ENCODE measurements at places on chromosomes 12 and 14. TPM values are rescaled to one million over a fixed set of nuclear protein-coding genes. Genes with fewer than 3 reads are reported as not detected.

DNA sequence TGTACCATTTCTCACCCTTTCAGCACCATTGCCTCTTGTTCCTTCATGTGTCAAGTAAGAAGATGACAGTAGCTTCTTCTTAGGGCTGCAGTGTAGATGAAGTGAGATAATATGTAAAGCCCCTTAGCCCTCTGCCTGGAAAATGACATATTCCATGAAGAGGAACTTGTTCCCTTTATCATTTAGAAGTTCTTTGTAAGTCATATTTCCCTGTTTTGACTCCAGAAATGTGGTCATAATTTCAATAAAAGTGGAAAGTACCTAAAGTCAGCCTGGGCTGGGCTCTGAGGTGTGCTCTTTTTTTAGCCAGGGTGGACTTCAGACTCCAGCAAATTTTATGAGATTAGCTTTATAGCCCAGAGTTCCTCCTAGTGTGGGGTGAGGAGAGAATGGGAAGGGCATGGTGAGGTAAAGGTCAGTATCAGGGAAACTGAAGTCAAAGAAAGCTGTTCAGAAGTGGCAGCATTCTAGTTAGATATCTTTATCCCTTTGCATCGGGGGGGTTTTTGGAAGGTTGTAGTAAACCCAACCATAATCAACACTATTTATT, 92.5 kb downstream of the TMCC3 start:
- H3K27me3 ChIP-seq, result no peaks in the 10 kb centered on the region
- DNase-seq, result peak; percentile 70
- H3K36me3 ChIP-seq, result no peaks in the 10 kb centered on the region

The TAS2R42 gene
- total RNA-seq, result not detected

The RABGGTA gene
- total RNA-seq, result 38.3 TPM

The VWF gene
- 63.2 TPM for total RNA-seq

Measured in colonic mucosa (tissue), 4 donors.